ENCODE measurements at places on chromosomes 1 and 21.

- DNase-seq: no peak
Measured at GRCh38 chr1:201656311-201657032, 117.5 kb downstream of the NAV1 start.

- no peak for DNase-seq
Measured at GRCh38 chr1:155485945-155486344, 76.7 kb downstream of the ASH1L start.

- no peak for DNase-seq
Measured at GRCh38 chr1:161784968-161785367, 18.8 kb downstream of the ATF6 start.

DNA sequence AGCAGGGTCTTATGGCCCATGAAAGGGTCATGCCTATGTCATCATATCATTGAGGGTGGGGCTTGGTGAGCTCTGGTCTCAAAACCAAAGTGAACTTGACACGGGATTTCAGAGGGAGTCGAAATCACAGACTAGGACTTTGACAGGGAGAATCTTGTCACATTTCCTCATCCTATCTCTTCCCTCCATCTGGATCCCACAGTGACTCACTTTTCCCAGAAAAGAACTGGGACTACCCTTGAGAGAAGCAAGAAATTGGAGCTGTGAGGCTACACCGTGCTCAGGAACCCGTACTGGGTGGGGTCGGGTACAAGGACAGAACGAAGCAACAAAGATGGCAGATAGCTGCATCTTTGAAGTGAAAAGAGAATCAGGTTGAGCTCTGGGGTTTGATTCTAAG lies 69.5 kb downstream of the ZSCAN20 start:
- DNase-seq: no peak

GRCh38 chr1:110039641-110040040 lies 5.2 kb downstream of the STRIP1 start:
- DNase-seq: no peak

DNA sequence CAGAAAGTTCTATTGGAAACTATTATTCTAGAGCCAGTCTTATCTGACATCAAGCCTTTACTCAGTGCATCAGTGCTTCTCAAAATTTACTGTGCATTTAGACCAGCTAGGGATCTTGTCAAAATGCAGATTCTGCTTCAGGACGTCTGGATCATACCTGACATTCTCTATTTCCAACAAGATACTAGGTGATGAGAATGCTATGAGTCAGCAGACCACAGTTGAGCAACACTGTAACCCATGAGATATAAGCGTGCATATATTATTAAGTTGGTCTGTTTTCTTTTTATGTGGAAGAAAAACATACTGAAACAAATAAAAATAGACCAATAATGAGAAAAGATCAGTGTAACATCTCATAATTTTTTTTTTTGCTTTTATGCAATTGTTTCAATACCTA lies 40.4 kb upstream of the KCNH1 start:
- no peak for DNase-seq

Measured in frontal cortex (tissue), 4 donors.